ENCODE measurements at places on chromosomes 5 and 9.
A peak's percentile ranks its signal among the peaks of the same experiment; 100 is the strongest.

- peak; percentile 74 for DNase-seq
Measured at GRCh38 chr9:136566901-136567300, 21.1 kb upstream of the NOTCH1 start.

DNA sequence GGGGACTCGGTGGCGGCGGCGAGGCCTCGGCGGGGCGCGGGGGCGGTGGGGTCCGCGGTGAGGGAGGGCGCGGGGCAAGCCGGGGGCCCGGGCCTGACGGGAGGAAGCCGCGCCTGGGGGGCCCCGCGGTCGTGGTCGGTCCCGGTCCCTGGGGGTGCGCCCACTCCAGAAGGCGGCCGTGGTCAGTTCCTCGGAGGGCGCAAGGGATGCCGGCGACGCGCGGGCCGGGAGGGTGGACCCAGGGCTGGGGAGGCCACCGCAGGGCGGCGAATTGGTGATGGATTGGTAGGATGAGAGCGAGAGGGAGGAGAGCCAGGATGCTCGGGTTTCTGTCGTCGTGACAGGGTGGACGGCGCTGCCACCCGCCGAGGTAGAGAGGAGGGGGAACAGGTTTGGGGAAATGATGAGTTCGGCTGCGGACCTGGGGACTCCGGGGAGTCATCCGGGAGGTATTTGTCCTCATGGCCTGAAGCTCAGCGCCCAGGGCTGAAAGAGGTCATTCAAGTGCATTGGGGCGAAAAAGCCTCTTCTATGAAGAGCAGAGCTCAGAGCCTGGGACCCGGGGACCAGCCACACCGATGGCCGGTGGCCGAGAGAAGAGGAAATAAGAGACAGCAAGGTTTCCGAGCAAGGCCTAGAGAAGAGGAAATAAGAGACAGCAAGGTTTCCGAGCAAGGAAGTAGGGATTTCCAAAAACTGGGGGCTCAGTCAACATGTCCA lies 557 bp downstream of the GNG10 start:
- DNase-seq, result peak; percentile 37

- DNase-seq, result no peak
Measured at GRCh38 chr5:1152156-1152555, 40.3 kb upstream of the SLC12A7 start.

DNA sequence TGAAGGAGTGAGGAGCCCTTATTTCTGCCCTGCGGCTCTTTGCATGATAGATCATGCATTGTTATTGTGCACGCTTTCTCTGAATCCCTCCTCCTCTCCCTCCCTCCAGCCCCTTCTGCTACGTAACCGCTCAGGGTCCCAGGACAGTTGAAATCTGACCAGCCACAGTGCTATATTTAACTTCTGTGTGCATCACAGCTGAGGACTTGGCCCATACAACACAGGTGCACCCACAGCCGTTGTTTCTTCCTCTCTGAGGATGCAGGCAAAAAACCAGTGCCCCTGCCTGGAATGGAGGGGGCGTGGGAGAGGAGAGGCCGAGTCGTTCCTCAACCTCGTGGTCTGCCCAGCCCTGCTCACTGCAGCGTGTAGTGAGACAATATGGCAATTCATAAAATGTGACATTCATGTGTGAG lies 335.6 kb upstream of the CLINT1 start:
- no peak for DNase-seq

DNA sequence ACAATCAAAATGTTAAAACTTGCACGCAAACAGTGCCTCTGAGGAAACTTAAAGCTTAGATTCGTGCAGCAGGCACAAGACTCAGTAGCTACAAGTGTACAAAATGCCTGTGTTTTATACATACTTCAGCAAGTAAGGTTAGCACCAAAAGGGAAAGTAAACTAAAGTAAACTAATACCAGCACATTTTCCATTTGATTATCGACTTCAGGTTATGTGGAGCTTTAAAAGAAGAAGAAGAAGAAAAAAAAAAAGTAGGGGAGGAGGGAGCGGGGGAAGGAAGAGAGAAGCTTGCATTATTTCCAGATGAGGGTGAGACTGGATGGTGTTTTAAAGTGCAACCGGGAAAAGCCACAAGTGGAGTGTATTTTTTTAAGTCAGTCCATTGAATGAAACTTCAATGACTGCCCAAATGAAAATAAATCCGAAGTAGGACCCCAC lies 596 bp upstream of the ADAMTS6 start:
- no peak for DNase-seq

- DNase-seq, result no peak
Measured at GRCh38 chr5:40308867-40309266, 370.8 kb upstream of the PTGER4 start.

- DNase-seq, result no peak
Measured at GRCh38 chr5:115558388-115558956, 13.9 kb upstream of the FEM1C start.

DNA sequence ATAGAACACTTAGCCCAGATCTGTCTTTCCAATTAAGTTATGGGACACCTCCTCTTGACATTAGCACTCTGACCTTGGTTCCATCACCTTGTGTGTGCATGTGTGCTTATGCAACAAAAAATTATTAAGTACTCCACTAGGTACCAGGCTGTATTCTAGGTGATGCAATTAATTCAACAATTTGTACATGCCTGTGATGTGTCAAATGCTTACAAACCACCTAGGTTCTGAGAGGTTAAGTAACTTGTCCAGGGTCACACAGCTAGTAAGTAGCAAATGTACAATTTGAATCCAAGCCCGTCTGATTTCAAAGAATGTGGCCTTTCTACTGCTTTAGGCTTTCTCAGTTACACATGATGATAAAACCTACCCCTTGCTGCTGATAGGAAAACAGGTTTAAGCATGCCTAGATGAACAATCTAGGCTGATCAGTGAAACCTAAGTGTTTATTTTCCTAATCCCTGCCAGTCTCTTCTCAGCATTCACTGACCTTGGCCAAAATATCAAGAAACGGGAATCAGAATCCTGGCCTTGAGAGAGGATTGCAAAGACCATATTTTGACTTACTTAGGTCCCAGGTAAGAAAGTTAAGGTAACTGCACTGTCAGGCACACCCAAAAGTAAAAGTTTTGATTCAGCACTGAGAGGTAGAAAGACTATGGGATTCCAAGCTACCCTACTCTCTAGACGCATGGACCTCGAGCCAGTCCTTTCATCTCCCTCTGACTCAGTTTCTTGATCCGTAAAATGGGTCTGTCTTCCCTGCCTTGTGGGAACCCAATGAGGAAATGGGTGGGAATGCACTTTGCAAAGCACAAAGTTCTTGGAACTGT lies 1.0 kb downstream of the TBC1D2 start:
- DNase-seq, result no peak
